Activated T-cell treated with anti-CD3 and anti-CD28 coated beads, Interleukin-2, amount 50 U/mL, for 24 hours (primary cell): ENCODE measurements at places on chromosomes 5 and 9.
A peak's percentile ranks its signal among the peaks of the same experiment; 100 is the strongest.

- DNase-seq, result peak; percentile 41
Observed at GRCh38 chr5:74945561-74946165, 79.5 kb upstream of the FAM169A start.

DNA sequence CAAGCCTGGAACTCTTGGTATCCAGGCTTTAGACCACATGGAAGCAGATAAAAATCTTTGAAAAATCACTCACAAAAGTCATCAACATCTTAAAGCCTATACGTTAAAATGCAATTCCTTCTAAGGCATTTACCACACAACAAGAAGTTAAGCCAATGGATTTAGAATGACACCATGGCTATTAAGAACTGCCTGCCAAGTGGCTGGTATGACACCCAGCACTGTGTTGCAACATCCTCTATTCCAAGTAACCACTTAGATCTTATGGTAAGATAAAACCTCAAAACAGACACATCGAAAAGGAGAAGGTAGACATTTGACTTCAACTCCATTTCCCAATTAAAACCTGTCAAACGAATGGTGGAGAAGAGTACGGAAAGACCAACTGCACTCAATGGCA lies 344.2 kb upstream of the SLC30A5 start:
- DNase-seq, result no peak

GRCh38 chr5:102924963-102925362 lies 169.9 kb downstream of the PAM start:
- no peak for DNase-seq

DNA sequence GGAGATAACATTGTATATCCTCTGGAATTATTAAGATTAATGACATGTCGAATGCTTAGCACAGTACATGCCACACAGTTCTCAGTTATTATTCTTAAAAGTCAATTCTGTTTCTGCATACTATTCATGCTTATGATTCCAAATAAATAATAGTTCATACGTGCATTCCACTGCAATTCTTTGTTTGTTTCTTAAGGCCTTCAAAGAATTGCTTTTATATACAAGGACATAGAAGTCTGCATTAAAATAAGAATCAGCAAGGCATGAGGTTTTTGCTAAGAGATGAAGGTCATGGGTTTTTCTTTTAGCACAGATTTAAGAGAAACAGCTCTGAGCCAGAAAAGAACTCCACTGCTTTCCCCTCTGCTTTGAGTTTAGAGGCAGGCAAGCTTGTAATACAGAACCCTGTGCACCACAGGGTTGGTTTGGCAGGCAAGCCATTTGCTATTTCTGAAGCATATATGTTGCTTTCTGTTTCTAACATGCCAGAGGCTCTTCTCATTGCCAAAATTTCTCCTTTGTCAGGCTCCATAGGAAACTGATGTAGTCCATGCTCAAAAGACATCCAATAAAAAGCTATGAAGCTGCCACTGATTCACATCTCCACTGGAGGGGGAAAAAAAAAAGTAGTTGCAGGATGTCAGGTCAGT lies 420.6 kb upstream of the TYRP1 start:
- DNase-seq, result no peak

GRCh38 chr5:3601911-3602782 lies 6.5 kb downstream of the IRX1 start:
- no peak for DNase-seq

DNA sequence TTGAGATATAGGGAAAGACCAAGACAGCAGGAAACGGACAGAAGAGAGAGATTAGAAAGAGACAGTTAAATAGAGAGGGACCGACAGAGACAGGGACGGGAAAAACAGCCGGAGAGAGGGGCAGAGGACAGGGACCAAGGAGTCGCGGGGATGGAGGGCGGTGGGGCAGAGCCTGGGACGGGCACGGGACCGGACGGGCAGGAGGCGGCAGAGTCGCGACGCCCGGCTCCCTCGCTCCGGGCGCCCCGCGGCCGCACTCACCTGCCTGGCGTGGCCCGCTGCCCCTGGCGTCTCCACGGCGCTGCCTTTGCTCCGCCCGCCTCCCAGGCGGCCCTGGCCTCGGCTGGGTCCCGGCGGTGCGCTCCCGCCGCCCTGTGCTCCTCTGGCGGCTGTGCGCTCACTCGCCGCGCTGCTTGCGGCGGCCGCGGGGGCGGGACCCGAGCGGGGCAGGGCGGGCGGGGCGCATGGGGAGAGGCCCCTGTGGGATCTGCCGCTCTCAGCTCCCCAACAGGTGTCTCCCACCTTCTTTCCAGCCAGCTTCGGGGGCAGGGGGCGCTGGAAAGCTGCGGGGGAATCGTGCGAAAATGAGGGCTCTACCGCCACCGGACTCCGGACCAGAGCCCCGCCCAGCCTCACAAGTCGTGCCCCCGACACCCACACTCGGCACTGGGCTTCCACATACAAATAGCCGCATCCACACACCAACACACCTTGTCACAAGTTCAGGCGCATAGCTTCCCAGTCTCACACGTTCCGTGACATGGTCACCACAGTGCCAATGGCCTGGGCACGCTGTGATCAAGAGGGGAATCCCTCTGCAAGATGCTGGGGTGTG lies at the start of gene ARID3C:
TSS of gene ARID3C (minus strand) at position 411 of the 835 bp plus-strand sequence. CDS start 1,052 bp downstream, outside the sequence.
- DNase-seq, result peak; percentile 68

DNA sequence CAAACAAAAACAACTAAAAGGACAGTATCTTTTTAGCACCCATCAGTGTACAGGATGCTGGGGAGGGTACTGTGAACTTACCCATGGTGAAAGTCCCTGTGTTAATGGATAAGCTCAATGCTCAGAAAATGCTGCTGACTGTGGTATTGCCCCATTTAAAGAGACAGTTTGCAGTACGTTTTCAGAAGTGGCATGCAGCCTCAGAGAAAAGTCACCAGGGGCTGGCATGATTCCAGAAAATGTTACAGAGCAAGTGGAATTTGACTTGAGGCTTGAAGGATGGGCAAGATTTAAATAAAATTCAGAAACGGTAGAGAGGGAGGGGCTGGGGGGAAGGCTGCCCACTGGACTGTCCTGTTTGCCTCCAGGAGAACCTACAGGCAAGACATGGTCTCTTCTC lies 7.2 kb downstream of the S1PR3 start:
- no peak for DNase-seq

DNA sequence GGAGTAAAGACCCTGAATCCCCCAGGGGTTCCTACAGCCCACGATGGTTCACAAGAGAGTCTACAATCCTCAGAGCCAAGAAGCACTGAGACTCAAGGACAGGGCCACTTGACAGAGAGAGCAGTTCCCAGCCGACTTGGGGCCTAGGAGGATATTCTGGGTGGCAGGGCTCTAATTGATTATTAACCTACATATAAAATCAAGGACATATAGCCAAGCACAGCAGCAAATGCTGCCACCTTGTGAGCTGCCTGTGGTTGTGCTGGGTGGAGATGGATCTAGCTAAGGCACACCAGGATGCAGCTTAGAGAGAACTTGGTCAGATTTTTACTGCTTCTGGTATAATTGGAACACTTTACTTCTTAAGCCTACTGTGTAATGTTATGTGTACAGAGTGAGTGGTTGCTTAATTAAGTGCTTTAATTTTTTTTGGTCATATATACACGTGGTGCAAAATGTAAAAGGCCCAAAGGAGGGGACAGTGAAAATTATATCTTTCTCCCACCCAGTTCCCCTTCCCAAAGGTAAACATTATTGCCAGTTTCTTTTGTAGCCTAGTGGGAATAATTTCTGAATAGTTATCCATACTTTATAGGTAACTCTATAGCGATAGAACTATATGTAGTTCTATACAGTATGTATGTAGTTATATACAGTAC lies 78.8 kb downstream of the F2RL2 start:
- DNase-seq, result peak; percentile 67

DNA sequence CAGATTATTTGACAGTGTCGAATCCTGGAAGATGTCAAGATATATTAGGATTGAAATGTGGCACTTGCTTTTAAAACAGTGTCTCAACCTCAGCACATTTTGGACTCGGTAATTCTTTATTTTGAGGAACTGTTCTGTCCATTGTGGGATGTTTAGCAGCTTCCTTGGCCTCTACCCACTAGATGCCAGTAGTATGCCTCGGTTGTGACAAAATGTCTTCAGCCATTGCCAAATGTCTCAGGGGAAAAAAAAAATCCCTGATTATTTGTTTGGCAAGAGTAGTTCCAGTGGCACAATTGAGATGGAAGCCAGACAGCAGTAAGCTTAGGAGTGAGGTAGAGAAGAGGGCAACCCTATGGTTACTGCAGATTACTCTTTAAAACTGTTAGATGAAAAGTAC lies 694.5 kb upstream of the RIOK2 start:
- DNase-seq, result no peak

DNA sequence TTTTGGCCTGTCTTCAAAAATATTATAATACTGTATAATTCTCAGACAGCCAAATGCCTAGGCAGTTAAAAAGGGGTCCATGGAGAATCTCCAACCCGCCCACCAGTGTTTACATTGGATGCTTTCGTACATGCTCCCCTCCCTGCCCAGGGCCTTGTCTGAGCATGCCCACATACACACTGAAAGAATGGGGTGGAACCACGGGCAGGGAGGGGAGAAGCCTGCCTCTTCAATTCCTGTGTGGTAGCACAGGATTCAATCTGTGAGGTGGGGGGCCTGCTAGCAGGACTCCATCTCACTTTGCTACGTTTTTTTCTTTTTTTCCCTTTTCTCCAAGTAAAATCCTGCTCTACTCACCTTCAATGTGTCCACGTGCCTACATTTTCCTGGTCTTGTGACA lies 314.7 kb upstream of the GRAMD2B start:
- no peak for DNase-seq

DNA sequence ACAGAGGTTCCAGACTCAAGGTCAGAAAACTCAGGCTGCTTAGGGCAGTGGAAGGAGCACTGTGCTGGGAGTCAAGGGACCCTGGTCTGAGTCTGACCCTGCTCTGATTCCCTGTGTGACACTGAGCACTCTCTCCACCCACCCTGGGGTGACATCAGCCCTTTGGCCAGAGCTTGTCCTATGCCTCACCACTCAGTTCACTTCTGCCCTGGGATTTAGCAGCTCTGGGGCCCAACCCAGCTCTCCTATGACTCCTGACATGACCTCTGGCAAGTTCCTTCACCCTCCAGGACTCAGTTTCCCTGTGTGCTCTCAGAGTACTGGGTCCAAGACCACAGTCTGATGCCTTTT lies 63.9 kb downstream of the FAM114A2 start:
- DNase-seq, result no peak

DNA sequence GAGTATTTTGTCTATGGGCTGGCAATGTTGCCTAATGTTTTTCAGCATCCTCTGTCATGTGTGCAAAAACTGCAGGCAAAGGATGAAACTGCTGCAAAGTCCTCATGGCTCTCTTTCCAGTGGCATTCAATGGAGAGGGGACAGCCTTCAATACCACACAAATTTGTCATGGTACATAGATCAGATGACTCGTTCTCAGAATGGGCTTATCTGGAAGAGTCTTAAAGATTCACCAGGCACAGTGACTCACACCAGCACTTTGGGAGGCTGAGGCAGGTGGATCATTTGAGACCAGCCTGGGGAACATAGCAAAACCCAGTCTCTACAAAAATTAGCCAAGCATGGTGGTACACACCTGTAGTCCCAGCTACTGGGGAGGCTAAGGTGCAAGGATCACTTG lies 5.3 kb downstream of the CDKN2AIPNL start:
- no peak for DNase-seq

DNA sequence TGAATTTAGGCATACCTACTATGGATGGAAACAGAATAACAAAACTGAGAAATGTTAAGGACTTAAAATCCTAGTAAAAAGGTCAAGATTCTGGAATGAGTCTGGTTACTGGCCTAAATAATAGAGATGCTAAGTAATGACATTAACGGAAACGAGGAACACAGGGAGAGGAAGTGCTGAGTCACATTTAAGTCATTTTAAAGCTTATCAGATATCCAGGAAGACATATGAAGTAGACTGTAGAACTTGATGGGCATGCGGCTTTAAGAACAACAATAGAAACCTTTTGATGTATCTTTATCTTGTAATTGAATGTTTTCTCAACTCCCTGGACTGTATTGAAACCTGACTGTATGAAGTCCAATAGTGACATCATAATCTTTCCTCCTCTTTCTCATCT lies 1251.4 kb upstream of the CDH6 start:
- no peak for DNase-seq

- no peak for DNase-seq
Observed at GRCh38 chr5:139186261-139186660, 11.9 kb downstream of the SIL1 start.

- DNase-seq, result no peak
Observed at GRCh38 chr9:27157097-27157496, 48.1 kb downstream of the TEK start.

DNA sequence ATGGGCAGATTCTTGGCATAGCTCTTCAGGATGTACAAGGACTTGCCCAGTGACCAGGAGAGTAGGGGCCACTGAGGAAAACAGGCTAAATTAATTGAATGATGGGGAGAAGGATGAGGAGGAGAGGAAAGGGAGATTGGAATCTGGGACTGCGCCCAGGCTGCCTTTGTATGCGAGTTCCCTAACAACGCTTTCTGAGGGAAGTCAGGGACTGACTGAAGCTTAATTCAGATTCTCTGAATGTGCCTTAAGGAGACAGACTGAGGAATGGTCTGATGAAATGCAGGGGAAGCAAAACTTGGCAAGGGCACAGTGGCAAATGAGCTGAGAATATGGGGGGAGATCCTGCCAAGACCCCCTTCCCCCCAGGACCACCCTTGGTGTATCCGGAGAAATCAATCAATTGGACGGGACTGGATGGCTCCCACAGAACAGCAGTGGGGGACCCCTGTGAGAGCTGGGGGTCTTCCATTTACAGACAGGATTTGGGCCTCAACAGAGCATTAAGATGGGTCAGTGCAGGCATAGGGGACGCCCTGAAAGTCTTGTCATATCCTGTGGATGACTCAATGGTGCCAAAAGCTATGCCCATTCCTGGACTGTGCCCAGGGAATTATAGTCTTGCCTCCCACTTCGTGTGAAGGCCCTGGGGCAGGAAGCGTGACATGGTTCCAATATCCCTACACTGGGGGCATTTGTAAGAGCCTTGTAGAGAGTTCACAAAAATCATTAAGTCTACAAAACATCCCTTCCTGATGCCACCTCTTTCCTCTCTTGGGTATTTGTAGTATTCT lies 215.5 kb upstream of the TNC start:
- no peak for DNase-seq

DNA sequence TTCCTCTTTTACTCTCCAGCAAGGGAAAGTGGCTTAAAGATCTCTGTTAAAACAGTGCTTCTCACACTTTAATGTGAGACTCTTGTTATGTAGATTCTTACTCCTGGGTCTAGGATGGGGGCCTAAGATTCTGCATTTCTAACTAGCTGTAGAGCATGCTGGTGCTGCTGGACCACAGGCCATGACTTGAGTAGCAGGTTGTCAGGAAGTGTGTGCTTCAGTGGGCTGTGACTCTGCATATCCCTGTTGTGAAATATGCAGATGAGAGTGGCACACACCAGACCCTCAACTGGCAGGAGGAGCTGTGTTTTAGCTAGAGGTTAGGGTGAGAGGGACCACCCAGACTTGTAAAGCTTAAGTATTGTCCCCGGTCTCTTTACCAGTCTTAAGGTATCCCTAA lies 191.1 kb upstream of the DMRT1 start:
- no peak for DNase-seq

GRCh38 chr5:124661317-124662141 lies 84.9 kb downstream of the ZNF608 start:
- DNase-seq, result no peak

DNA sequence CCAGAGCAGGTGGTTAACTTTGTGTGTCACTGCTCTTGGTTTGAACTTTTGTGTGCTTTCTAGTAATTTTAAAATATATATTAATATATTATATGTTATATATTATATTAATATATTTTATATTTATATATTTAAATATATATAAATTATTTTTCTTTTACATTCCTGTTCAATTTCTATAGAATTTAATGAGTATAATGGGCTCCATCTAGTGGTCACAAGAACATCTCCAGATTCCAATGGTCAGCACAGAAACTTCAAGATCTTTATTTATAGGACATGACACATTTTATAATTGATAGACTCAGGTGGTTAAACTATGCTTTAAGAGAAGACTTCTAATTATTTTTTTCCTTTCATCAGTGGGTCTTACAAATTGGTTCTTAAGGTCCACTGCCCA lies 39.1 kb downstream of the COL23A1 start:
- DNase-seq, result no peak
